ENCODE measurements at places on chromosomes 2 and 18.

- peak; percentile 61 for DNase-seq
These were observed 310.7 kb downstream of the TNS1 start for GRCh38 chr2:217691920-217692666.

- no peak for DNase-seq
These were observed 22.1 kb downstream of the ABHD3 start for GRCh38 chr18:21682371-21683051.

DNA sequence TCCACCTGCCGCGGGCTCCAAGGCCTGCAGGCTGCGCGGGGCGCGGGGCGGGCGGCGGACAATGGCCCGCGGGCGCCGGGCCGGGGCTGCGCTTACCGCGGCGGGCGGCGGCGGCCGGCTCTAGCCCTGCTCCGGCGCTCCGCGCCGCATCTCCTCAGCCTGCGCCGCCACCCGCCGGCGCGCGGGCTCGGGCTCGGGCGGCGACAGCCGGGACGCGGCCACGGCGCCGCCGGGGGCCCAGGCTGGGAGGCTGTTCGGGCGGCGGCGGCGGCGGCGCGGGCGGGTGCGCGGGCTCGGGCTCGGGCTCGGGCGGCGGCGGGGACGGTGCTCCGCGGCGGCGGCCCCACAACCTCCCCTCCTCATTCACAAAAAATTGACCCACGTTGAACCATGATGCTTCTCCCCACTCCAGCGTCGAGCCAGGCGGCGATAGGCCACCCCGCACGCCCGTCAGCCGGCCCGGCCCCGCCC lies at the start of gene HDAC4:
Gene HDAC4 (minus strand): TSS at position 425 of the 471 bp plus-strand sequence. CDS start 48,321 bp downstream, outside the sequence.
- no peak for DNase-seq

DNA sequence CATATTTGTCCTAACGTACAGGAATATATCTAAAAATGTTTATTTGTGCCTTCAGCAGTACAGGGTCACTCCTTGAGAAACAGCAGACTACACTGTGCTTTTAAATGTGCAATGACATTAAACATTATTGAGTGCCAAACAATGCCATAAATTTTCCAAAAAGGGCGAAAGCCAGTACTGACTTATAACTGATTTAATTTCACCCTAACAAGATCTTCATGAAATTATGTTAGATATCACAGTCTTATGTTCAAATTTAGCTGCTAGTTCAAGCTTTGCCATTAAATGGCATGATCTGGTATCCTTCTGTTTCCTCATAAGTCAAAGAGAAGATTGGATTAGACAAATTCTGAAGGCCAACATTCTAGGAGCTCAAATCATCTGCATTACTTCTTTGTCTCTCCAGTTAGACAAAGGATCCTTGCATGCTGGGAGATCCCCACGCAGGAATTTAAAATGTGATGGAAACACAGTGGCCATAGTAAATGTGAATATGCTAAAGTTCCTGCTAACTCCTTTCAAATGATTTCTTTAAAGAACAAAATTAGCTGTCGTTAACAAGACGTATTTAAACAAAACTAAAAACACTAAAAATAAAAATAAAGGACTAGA lies 129.3 kb upstream of the STON1 start:
- DNase-seq = no peak

GRCh38 chr18:62332964-62333695 lies 8.0 kb downstream of the TNFRSF11A start:
- DNase-seq = no peak

DNA sequence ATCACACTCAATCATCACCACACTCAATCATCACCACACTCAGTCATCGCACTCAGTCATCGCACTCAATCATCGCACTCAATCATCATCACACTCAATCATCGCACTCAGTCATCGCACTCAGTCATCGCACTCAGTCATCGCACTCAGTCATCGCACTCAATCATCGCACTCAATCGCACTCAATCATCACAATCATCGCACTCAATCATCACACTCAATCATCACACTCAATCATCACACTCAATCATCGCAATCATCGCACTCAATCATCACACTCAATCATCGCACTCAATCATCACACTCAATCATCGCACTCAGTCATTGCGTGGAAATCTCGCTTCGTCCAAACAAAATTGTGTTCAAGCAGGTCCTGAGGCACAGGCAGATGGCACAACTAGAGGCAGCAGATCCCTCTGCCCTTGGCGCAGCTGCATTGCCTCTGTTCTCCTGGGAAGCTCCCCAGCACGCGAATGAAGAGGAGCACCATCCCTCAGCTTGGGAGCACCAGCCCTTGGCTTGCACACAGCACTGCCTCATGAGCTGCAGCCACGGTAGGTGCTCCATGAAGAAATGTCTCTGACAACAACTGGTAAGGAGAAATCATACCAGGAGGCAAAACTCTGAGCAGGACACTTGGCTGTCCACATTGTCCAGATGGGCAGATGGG lies 108.1 kb downstream of the EIPR1 start:
- no peak for DNase-seq

GRCh38 chr2:238738917-238739316 lies 109.0 kb upstream of the TWIST2 start:
- no peak for DNase-seq

DNA sequence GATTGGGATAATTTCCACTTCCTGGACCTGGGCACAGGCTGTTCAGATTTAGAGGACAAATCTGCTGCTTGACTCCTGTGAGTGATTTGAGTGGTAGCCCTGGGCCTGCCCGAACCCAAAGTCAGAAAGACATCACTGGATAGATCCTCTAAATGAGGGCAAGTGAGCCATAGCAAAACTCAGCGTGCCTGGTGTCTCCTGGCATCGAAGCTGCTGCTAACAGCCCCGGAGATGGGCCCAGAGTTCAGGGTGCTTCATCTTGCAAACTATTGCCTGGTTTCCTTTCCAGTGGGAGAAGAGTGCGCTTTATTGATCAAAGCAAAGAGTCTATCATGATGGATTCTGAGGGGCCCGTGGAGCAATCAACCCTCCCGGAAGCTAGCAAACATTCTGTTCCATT lies 153.1 kb upstream of the KLHL29 start:
- no peak for DNase-seq

DNA sequence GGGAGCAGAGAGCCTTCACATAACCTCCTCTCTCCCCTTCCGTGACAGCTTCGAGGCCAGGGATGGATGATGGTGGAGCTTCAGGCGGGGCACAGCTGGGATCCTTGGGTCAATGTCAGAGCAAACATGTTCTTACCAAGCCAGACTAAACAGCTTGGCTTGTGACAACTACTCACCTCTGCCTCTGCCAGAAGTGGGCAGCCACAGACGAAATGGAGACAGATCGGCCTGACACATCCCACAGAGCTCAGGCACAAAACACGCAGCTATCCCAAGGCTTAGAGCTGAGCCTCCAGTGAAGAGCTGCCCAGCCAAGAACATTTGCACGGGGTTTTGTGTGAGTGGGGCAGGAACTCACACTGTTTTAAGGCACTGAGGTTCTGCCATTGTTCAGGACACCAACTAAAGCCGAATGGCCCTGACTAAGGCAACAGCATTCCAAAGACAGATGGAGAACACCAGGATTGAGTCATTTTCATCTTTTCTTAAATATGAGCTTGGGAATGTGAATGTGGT lies 12.8 kb downstream of the PXDN start:
- DNase-seq = no peak

- no peak for DNase-seq
These were observed 511.7 kb upstream of the CNTNAP5 start for GRCh38 chr2:123513351-123513750.

- no peak for DNase-seq
These were observed 113.7 kb downstream of the EPB41L3 start for GRCh38 chr18:5430131-5430530.

Measured in fibroblast of the conjunctiva (primary cell).